ENCODE measurements at places on chromosomes 5 and 9. TPM values are rescaled to one million over a fixed set of nuclear protein-coding genes. Genes with fewer than 3 reads are reported as not detected.

IL4 gene
- total RNA-seq = not detected

GABRB2 gene
- total RNA-seq = 0.50 TPM

RELL2 gene
- 2.6 TPM for total RNA-seq

RNF183 gene
- not detected for total RNA-seq

All from left lung (tissue), 14 donors.